ENCODE measurements at places on chromosomes 4 and X.

- DNase-seq = no peak
Observed at GRCh38 chr4:165699055-165699454, 174.0 kb upstream of the TLL1 start.

GRCh38 chr4:90841676-90842075, 714.5 kb downstream of the CCSER1 start:
- no peak for DNase-seq

DNA sequence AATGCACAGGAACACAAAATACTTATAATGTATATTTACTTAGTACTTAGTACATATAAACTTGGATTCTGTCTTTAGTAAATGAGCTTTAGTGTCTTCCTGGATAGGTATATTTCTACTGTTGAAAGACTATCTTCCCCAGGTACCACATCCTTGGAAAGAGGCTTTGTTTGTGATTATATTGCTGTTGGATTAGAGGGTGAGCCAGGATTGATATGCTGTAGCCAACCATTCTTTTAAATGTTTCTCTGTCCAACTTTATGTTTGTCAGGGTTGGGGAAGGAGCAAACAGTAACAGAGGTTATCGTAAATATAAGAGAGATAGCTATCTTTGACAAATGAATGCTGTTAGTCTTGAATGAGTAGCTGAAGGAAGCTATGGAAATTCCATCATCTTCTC, 213.2 kb downstream of the SPRY1 start:
- DNase-seq = no peak

GRCh38 chrX:11080741-11081305, 30.3 kb upstream of the HCCS start:
- no peak for DNase-seq

GRCh38 chr4:63729519-63729918, 679.7 kb downstream of the TECRL start:
- DNase-seq = no peak

DNA sequence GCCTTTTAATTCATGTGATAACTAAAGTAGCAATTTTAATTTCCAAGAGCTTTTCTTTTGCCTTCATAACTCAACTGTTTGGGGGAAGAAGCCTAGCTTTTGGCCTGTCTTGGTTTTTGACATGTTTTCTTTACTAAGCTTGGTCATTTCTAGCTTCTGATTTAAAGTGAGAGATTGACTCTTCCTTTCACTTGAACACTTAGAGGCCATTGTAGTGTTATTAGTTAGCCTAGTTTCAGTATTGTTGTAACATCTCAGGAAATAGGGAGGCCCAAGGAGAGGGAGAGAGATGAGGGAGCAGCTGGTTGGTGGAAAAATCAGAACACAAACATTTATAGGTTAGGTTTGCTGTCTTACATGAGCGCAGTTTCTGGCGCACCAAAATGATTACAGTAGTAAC, 44.8 kb downstream of the DCLK2 start:
- no peak for DNase-seq

GRCh38 chr4:8867624-8868320, 3.9 kb downstream of the HMX1 start:
- no peak for DNase-seq

DNA sequence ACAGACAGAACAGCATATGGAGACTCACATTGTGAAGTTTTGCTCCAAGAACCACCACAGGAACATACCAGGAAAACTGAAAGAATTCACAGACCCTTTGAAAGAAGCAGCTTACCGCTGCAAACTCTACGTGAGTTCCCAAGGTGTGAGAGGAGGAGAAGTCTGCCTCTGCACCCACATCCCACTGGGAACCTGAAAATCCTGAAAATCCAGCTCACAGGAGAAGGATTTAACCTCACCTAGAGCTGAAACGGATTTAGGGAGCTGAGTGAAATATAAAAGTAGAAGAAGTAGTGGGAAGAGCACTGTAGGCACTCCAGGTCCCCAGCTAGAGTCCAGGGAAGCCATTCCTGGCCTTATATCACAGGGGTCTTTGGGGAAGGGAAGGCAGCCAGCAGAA, 80.0 kb downstream of the FHIP1A start:
- no peak for DNase-seq

- no peak for DNase-seq
Observed at GRCh38 chr4:8856835-8857621, 14.6 kb downstream of the HMX1 start.

- DNase-seq = no peak
Observed at GRCh38 chr4:114393295-114394038, 205.1 kb upstream of the UGT8 start.

- peak; percentile 66 for DNase-seq
Observed at GRCh38 chr4:26985873-26986272, 125.2 kb downstream of the STIM2 start.

DNA sequence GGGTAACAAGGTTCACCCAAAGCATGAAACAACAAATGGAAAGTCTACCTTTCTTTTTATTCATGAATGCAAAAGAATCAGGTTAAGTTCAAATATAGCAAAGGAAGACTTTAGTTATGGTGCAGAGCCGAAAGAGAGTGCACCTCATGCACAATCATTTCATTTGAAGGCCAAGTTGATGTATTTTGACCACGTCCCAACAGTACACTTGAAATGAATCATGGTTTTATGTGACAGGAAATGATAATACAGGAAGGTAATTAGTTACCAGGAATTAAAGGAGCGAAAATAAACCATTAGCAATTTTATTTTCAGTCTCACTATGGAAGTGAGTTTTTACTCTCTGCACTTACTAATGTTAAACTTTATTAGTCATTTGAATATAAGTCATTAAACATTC, 281.2 kb upstream of the DIAPH2 start:
- DNase-seq = no peak

DNA sequence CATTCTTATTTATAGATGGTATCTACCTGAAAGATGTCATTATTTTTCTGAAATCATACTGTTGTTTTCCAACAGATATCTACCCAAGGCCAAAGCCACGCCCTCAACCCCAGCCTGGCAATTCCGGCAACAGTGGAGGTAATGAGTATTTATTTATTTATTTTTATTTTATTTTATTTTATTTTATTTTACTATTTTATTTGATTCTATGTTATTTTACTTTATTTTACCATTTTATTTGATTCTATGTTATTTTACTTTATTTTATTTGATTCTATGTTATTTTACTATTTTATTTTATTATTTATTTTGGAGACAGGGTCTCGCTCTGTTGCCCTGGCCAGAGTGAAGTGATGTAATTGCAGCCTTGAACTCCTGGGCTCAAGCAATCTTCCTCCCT, 37.7 kb downstream of the XG start:
- DNase-seq = no peak

DNA sequence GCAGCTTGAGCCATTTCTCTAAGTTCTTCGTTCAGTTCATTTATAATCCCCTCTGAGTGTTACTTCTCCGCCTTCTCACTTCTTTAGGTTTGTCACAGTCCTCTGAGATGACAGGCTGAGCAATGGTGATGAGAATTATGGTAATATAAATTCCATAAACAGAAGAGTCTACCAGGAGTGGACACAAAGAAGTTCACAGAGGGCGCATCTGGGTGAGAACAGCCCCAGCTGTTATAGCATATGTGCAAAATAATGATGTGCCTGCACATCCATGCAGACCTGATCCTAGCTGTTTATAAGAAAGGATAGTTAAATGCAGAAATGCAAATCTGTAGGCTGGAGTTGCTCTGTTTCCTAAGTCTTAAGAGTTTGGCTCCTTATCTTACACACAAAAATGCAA, 377.5 kb downstream of the KCNIP4 start:
- no peak for DNase-seq

DNA sequence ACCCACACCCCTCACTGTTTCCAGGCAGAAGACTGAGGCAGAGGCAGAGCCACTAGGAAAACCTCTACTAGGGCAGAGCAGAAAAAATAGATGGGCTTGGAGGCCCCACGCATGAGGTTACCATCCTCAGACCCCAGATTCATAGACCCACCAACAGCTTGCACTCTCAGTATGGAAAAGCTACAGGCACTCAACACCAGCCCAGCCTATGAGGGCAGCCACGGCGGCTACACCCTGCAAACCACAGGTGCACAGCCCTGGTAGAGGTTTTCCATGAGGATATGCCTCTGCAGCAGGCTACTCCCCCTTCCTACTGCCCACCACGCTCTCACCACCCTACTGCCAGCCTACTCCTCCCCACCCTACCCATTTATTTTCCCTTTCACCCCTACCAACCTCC, 235.1 kb downstream of the CWH43 start:
- DNase-seq = no peak

- no peak for DNase-seq
Observed at GRCh38 chrX:20414762-20415445, 148.2 kb upstream of the RPS6KA3 start.

- no peak for DNase-seq
Observed at GRCh38 chr4:181148470-181148869, 1094.7 kb upstream of the TENM3 start.

DNA sequence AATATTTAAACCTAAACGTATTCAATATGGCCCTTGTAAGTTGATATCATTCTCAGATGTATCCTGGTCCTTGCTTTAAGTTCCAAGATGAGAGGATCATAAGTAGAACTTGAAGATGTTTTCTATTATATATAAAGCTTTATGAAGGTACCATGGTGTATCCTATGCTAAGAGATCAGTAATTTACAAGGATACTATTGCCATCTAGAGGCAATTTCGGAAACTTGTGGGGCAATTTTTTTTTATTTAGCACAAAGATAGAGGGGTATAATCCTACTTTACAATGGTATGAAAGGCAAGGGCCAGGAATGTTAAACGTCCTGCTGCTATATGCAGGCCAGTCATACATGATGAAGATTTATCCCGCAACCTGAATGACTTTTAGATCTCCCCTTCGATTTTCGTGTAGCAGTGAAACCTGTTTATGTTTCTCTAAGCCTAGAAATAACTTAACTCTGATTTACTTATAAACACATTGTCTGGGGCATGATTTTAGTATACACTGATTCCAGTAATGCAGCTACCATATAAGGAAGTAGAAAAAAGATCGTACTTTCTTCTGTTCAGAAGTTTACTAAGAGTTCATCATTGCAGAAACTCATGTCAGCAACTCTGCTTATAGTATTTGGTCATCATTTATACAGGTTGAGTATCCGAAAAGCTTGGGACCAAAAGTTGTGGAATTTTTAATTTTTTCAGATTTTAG, 2.6 kb downstream of the SLC25A31 start:
- DNase-seq = no peak

GRCh38 chrX:44035571-44035970, 62.4 kb upstream of the NDP start:
- DNase-seq = no peak

DNA sequence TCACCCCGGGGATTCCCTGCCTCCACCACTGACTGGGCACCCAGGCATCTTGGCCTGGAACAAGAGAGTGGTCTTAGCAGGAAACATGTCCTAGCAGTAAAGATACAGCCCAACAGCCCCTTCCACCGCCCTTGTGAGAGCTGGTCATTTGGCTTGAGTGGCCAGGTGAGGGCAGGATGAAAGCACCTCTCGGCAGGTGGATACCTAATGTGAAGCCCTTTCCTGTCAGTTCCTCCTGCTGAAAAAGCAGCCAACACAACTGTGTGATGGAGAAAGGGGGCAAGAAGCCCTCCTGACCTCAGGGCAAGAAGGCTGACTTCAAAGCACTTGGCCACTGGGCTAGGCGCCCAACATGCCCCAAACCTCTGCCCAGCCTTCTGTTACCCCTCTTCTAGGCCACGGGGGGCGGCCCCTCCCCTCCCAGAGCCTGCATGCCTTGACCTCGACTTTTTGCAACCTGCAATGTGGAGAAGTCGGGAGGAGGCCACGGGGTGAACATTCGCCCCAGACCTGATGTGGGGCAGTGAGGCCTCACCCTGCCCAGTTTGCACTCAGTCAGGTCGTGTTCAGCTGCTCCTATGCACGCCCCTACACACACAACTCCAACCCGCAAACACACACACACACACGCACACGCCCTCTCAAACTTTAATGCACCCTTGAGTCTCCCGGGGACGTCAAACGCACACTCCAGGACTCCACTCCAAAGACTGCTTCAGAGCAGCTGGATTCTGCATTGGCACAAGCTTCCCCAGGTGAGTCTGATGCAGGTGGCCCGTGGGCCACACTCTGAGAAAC, 1.1 kb downstream of the LGI2 start:
- DNase-seq = no peak

- no peak for DNase-seq
Observed at GRCh38 chr4:7261087-7261486, 68.7 kb downstream of the SORCS2 start.

All from central memory CD4-positive, alpha-beta T cell (primary cell).